ENCODE measurements at places on chromosomes 6 and 20.
A peak's percentile ranks its signal among the peaks of the same experiment; 100 is the strongest.

- no peak for DNase-seq
Measured at GRCh38 chr6:19287928-19288327, 549.2 kb upstream of the ID4 start.

DNA sequence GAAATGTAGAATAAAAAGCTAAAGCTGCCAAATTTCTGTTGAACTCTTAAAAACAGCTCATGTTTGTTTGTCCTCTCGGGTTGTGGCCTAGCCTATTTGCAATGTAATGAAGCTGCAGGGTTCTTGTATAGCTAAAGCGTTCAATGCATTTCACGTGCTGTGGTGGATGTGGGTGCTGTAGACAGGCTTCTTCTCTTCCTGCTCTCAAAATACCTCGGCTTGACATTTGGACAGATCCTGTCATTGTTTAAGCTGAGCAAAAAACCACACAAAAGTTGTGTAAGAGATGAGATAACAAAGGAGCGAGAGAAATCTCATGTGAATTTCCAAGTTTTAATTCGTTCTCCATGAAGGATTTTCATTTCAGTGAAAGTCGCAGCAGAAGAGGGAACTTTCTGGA, 196.3 kb upstream of the UST start:
- DNase-seq = no peak

GRCh38 chr20:12306107-12306506, 388.4 kb downstream of the BTBD3 start:
- DNase-seq = no peak

DNA sequence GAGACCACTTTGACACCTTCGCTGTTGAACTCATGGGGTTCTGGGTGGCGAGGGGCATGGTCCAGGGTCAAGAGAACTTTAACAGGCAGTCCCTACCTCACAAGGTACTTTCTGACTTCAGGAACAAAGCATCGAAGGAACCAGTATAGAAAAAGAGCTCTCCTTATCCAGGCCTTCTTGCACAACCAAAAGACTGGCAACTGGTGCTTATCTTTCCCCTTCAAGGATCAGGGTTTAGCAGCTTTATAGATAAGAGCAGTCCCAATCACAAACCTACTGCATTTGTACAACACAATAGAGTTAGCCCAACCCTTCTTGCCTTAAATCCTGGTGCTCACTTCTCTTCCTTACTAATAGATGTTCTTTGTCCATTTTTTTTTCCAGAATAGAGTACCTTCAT, 116.3 kb downstream of the SNX5 start:
- DNase-seq = no peak

DNA sequence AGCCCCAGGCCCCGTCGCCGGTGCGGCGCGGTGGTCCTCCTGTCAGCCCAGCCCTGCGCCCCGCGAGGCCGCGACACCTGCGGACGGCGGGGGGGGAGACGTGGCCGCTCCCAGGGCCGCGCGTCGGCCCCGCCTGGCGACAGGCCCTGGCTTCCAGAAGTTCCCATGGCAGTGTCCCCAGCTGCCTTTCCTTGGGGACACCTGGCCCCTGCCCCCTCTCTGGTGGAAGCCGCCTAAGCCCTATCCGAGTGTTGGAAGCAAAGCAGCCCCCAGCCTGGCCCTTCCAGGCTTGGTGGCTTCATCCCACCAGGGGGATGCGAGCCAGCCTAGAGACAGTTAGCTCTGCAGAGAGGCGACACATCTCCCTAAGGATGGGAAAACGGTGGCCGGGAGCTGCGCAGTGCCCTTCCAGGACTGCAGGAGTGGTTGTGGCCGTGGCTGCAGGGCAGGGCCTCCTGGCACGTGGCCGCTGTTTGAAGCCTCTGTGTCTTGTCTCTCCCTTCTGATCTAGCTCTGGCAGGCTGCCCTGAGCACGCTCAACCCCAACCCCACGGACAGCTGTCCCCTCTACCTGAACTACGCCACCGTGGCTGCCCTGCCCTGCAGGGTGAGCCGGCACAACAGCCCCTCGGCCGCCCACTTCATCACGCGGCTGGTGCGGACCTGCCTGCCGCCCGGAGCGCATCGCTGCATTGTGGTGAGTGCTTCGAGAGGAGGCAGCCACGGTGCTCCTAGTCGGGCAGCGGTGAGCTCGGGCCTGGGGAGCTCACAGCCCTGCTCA, 816 bp downstream of the NPEPL1 start:
- DNase-seq = peak; percentile 35

- DNase-seq = no peak
Measured at GRCh38 chr20:22652681-22653588, 68.6 kb upstream of the FOXA2 start.

GRCh38 chr6:111761212-111761611, 112.0 kb downstream of the FYN start:
- DNase-seq = no peak

GRCh38 chr6:15329197-15329671, 83.4 kb downstream of the JARID2 start:
- DNase-seq = no peak

DNA sequence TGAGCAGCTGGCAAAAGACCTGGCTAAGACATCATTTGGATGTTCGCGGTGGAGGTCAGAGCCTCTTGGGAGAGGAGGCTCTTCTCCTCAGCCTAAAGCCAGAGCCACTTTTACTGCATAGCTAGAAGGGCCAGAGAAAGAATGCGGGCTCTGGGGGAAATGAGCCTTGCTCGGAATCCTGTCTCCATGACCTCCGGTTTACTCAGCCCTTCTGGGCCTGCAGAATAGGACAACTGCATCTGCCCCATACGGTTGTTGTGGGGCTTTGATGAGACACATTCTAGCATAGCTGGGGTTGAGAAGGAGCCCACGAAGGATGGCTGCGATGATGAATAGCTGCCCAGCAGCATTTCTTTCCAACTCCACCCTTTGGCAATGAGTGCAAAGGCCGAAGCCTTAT, 115.0 kb upstream of the SLC22A23 start:
- no peak for DNase-seq

DNA sequence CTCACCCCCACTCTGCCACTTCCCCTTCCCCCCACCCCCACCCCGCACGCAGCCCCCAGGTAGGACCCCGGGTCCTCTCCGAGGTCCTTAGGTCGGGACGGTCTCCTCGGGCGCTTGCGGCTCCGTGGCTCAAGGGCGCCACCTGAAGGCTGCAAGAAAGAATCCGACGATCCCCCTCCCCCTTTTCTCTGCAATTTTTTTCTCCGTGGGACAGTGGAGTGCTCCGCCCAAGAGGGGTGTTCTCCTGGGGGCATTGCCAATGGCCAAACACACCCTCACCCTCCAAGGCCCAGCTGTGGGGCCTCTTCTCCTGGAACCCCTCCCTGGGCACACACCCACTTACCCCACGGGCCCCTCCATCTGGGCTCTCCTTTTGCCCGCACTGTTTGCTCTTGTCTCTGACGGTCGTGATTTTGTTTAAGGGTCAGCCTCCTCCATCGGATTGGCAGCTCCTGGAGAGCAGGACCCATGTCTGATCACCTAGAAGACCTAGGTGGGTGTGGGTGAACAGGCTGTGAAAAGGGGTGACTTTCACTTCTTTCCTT, 1.1 kb upstream of the TMEM74B start:
- DNase-seq = peak; percentile 37

DNA sequence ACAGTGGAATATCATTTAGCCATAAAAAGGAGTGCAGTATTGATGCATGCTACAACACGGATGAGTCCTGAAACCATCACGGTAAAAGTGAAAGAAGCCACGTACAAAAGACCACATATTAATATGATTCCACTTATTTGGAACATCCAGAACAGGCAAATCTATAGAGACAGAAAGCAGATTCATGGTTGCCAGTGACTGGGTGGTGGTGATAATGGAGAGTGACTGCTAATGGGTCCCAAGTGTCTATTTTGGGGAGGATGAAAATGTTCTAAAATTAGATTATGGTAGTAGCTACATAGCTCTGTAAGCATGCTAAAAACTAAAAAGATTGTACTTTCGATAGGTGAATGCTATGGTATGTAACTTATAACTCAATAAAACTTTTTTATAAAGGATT, 18.4 kb upstream of the CCND3 start:
- no peak for DNase-seq

- DNase-seq = no peak
Measured at GRCh38 chr6:168247443-168248147, 72.0 kb downstream of the DACT2 start.

GRCh38 chr6:6024220-6024619, 17.5 kb upstream of the NRN1 start:
- DNase-seq = no peak

- DNase-seq = no peak
Measured at GRCh38 chr6:48747471-48747870, 636.5 kb upstream of the PTCHD4 start.

GRCh38 chr6:134007077-134007476, 45.3 kb downstream of the SLC2A12 start:
- DNase-seq = no peak

DNA sequence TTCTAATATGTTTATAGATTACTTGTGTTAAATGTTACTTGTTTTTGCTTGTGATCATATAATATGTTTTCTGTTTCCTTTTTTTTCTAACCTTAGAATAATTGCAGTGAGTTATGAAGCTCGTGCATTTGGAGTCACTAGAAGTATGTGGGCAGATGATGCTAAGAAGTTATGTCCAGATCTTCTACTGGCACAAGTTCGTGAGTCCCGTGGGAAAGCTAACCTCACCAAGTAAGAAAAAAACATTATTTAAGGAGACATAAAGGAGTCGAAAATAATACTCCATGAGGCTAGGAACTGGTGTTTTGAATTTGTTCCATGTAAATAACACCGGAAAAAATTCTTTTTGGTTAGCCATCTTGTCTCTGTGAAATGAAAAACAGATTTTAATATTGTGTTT, 6.9 kb downstream of the POLH start:
- DNase-seq = no peak

DNA sequence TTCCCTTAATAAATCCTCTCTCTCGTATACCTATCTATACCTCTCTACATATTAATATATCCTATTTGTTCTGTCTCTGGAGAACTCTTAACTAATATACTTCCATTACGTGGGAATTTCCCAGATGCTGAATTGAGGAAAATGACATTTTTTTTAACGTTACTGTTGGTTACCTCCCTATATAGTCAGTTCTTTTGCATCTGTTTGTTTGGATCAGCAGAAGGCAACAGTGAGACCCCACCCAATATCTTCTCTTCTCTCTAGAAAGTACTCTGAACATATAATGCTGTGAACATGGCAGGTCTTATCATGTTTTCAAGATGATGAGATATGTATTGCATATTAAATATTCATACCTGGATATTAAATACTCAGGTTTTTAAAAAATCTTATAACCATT, 12.7 kb downstream of the RFPL4B start:
- no peak for DNase-seq

DNA sequence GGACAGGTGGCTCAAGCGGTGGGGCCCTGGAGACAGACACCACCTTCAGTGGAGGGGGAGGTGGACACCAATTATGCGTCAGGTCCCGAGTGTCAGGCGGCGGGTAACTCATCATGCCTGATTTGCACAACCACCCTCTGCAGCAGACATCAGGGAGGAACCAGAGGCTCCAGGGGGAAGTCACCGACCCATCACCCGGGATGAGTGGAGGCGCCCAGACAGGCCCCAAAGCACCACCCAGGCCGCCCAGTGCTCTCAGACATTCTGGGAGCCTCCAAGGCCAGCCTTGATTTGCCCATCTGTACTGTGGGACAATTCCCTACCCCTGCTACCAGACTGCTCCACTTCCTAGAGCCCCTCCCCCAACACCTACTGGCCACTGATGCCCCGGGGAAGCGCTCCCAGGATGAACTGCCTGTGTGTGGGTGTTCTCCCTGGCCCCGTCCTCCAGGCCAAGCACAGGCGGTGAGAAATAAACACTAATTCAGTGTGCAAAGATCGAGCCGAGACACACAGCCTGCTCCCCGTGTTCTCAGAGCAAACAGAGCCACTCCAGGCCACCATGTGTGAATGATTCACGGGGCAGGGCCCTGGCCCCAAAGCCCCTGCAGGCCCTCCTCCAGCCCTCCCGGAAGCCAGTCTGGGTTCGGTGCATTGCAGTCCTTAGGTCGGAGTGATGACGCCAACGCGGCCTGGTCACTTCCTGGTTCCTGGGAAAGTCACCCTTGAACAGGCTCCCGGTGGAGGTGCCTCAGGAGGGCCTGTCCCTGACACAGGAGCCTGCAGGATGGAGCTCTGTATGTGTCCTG, 107.2 kb downstream of the ASXL1 start:
- DNase-seq = peak; percentile 64

DNA sequence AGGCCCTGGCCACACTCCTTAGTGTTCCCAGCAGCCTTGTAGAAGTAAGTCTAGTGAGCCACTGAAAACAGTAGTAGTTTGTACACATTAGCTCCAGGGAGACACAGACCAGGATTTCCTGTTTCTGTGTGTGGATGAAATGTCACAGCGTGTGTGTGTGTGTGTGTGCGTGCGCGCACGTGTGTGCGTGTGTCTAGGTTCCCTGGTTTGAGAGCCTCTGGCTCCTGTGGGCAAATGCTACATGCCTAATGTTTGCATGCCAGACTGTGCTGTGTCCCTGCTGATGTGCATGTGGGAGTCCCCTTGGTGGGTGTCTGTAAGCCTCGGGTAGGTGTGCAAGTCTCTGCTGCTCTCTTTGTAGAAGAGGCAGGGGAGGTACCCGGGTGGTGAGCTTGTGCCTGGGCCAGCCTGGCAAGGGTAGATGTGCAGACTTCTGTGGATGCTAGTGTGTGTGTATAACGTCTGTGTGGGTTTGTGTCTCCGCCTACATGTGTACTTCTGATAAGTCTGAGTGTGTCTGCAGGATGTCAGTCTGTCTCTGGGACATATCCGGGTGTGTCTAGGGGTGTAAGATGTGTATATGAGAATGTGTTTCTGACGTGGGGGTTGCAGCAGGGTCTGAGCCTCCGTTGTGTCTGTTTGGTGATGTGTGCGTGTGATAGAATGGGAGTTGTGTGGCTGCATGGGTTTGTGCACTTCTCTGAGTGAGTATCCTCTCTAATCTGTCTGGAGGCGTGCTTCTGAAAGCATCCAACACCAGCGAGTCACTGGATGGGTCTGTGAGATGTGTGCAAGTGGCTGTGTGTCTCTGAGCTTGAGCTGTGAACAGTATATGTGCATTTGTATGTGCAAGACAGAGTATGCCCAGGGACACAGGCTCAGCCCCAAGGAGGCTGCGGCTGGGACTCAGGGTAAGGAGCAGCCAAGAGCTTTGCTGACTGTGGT, 19.0 kb upstream of the TLDC2 start:
- no peak for DNase-seq

GRCh38 chr6:42108071-42108470, 34.3 kb downstream of the C6orf132 start:
- DNase-seq = no peak

- DNase-seq = no peak
Measured at GRCh38 chr6:7313505-7314165, 636 bp upstream of the SSR1 start.

All from left ventricle myocardium inferior (tissue), 1 donor.